ENCODE measurements at places on chromosomes 7 and 10.

GRCh38 chr7:20030417-20030816 lies 186.8 kb downstream of the MACC1 start:
- DNase-seq: no peak

DNA sequence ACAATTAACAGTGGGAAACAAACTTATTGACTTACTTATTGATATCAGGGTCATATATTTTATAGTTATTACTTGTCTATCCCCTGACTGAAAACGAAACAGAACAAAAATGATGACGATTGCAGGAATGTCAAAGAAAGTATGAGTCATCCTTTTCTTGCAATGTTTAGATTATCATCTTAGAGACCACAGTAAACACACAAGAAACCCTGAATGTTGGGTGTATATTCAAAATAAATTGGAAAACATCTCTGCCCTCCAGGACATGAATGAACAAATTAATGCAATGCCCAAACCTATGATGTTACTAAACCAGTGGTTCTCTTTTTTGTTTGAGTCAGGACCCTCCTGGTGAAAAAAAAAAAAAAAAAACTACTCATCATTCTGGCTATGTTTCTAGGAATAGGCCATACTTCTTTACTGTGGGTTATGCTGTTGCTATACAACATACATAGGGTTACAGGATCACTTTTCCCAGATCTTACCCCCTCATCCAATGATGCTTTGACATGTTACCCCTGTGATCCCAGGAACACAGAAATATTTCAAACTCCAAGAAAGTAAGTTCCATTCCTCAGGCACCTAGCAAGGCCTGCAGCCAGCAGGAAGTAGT lies 623.4 kb upstream of the IGFBP3 start:
- DNase-seq: no peak

GRCh38 chr10:6778992-6779701 lies 199.1 kb upstream of the PRKCQ start:
- no peak for DNase-seq

DNA sequence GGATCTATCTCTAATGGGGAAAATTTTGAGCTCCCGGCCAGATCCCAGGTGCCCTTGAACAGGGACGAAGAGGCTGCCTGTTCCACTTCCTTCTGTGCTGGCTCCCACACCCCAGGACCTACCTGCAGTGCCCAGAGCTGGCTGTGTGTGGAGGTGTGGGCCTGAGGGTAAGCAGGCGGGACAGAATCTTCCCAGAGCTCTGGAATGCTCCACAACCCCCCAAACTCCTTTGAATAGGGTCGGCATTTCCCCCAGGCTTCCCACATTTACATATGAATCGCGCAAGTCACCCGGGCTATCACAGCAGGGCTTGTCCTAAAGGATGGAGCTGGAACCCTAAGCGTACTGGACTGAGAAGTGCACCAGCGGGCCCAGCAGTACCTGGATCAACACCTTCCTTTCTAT lies 95.9 kb downstream of the DNMBP start:
- DNase-seq: no peak

DNA sequence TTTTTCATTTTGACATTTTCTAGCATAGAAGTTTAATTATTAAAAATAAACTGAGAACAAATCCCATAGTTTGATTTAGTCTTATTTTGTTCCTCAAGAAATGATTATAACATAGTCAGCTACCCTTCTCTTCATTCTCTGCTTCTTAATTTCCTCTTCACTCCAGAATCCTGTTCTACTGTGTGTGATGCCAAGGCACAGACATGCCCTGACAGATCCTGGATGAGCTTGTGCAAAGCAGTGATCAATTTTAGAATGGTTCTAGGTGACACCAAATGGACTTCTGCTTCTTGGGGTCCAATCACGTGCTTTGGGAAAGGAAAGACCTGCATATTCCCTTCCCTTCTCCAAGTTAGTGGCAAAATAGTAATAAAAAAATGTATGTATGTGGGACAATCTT lies 665.6 kb downstream of the MAGI2 start:
- DNase-seq: no peak

- DNase-seq: no peak
Observed at GRCh38 chr7:151792636-151793035, 84.3 kb downstream of the PRKAG2 start.

- no peak for DNase-seq
Observed at GRCh38 chr10:13672548-13672947, 85.8 kb downstream of the PRPF18 start.

- DNase-seq: no peak
Observed at GRCh38 chr10:78165617-78166016, 132.0 kb downstream of the RPS24 start.

DNA sequence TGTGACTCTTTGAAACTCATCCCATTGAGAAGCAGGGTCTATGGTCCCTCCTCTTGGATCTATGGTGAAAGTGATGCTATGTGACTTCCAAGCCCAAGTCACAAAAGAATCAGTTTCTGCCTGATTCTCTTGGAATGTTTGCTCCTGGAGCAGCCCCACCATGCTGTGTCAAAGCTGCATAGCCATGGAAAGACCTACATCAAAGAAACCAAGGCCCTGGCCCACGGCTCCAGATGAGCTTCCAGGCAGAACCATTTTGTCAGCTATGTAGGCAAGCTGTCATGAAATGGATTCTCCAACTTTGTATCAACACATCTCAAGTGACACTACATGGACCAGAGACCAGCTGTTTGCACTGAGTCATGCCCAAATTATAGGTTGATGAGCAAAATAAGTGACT lies 77.0 kb downstream of the AASS start:
- DNase-seq: no peak

- DNase-seq: peak; percentile 66
Observed at GRCh38 chr10:124231168-124232155, 138.1 kb upstream of the CHST15 start.

GRCh38 chr7:152085131-152085530 lies 59.7 kb downstream of the GALNT11 start:
- DNase-seq: no peak

GRCh38 chr7:83519240-83519639 lies 129.7 kb downstream of the SEMA3E start:
- no peak for DNase-seq

DNA sequence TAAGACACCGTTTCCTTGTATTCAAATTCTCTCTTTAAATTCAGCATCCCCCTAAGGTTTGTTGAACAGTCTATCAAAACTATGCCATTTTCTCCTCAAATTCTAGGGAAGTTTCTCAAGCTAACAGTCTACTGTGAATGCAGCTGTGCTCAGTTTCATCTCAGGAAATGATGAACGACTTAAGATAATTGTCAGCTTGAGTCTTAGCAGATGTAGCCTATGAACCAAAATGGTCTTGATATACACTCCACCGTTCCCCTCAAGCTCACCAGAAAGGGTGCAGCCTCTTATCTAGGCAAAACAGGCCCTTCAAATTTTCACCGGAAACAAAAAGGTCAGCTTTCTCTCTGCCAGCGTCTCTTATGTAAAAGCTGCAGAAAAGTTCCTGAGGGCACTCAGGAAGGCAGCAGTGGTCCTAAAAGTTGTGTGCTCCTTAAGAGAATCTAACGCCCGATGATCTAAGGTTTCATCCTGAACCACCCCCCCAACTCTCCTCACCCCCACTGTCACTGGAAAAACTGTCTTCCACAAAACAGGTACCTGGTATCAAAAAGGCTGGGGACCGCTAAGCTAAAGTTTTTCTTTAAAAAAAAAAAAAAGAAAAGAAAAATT lies 2.1 kb downstream of the DNAJC9 start:
- no peak for DNase-seq

Data from activated T-helper 2 cell treated with anti-CD3 and anti-CD28 coated beads, Interferon-gamma antibody, Interleukin-2, Interleukin-4, amounts not matched to agents 10 μg/mL and 5 μg/mL and 100 μg/mL, durations not matched to agents 14 hours and 24 hours and 36 hours (primary cell).